ENCODE measurements at places on chromosomes 3 and 15.
A peak's percentile ranks its signal among the peaks of the same experiment; 100 is the strongest.

DNA sequence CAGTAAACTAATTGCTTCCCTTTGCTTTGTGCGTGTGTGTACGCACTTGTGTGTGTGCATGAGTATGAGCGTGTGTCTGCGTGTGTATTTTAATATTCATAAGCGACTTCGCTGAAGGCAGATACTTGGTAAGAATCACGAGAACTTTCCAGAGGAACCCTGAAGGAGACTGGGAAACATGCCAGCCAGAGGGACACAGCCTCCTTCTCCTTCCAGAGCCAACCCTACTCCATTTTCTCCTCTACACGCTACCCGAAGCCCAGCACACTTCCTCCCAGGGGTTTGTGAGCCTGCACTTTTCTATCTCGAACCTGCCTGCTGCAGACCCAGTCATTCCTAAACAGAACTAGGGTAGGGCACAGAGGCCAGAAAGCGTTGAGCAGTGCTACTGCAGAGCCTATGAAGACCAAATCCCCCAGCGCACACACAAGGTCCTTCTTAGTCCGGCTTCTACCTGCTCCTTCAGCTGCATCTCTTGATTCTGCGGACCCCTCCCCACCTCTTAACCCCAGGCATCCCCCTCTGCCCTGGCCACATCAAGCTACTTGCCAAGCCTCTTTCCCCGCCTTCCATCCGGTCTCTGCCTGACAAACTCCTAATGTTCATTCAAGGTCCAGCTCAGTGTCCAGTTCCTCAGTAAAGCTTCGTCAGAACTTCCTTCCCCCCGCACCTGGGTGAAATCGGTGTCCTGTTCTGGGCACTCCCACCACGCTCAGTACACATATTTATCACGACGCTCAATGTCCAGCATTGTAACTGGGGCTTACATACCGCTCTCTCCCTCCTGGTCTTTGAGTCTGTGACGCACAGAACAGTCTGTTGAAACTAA, 191.8 kb downstream of the FAM43A start:
- DNase-seq = no peak

GRCh38 chr15:95261546-95261945, 1030.2 kb downstream of the MCTP2 start:
- DNase-seq = no peak

DNA sequence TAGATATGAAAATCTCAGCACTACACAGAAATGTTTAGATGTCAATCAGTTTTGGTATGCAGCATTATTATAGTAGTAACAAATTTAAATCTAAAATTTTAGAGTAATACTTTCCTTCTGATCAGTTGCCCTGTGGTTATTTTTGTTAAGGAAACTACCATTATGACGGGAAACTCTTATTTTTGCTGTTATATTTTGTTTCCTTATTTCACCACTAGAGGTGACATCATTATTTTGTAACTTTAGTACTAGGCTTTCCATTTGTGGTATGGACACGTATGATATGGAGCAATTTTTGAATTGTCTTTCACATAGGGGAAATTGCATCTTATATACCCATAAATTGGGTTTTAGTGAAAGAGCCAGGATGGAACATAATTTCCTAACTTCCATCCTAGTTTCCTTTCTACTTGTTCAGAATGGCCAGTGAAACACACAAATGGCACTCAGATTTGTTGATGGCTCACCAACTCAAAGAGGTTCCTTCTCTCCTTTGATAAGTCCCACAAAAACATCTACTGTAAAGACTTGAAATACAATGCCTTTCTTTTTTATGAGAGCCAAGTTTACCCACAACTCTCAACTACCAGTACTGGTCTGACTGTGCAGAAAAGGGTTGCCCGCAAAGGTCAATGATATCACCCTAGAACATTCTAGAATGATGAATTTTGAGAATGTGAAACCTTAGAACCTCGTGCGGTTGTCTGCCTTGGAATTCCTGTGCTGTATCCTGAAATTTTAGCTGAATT, 19.4 kb upstream of the PPP4R2 start:
- peak; percentile 49 for DNase-seq

- DNase-seq = no peak
Measured at GRCh38 chr15:48486228-48486627, 155.0 kb downstream of the DUT start.

GRCh38 chr3:177300842-177301241, 103.6 kb upstream of the TBL1XR1 start:
- DNase-seq = no peak

DNA sequence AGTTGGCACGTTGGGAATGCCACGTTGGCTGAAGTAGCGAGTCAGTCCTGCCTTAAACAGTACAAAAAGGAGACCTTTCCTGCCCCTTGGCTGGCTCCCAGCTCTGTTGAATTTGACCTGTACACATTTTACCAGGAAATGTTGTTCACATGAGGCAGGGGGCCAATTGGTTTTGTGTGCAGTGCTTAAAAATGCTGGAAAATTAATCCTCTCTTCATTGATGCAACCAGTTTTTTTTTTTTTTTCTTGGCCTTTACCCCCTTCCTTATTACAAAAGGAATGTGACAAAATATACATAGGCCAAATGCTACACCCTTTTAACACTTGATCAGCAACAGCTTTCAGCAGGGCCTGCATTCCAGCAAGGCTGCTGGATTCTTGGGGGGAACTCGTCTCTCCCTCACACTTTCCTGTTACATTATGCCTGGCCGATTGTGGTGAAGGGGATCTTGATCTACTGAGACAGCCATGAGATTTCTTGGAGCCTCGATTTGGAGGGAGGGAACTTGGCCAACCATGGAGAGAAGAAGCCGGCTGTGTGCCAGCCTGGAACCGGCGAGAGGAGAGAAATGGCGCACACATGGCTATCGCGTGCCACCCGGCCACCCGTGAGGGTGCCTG, 93.1 kb downstream of the DNASE1L3 start:
- no peak for DNase-seq

DNA sequence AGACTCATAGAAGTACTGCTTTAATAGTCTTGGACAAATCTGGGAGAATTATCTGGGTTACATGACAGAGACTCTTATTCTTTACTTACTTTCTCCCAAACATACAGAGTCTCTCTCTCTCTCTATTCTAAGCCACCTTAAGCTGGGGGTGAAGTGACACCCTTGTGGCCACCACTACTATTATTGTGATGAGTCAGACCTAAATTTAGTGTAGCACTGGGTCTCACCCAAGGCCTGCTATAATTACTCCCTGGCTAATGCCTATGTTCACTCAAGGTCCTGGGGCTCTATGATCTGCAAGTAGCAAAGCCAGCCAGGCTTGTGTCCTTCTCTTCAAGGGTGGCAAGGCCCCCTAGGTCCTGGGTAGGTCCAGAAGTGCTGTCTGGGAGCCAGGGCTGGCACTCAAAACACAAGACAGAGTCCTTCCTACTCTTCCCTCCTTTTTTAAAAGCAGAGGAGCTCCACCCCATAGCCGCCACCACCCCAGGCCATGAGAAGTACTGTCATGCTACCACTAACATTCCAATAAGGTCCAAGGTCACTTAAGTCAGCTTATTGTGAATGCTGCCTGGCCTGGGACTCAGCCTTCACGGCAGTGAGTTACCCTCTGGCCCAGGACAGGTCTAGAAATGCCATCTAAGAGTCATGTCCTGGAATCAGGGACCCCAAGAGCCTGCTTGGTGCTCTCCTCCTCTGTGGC, 183.6 kb downstream of the POLQ start:
- DNase-seq = no peak

DNA sequence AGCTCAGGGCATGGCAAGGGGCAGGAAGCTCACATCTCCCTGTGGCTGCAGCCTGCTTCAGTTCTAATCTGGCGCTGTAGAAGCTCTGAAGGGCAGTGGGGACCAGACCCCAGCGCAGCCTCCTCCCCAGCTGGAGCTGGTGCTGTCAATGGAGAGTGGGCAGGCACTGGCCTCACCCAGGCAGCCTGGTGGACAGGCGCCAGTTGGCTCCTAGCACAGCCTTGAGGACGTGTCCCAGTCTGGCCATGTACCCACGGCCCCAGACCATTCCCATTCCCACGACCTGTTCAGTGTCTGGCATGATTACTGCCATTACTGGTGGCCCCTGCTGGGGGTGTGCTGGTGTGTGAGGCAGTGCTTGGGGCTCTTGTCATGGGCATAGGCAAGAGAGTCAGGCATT, 16.3 kb downstream of the TYRO3 start:
- DNase-seq = no peak

DNA sequence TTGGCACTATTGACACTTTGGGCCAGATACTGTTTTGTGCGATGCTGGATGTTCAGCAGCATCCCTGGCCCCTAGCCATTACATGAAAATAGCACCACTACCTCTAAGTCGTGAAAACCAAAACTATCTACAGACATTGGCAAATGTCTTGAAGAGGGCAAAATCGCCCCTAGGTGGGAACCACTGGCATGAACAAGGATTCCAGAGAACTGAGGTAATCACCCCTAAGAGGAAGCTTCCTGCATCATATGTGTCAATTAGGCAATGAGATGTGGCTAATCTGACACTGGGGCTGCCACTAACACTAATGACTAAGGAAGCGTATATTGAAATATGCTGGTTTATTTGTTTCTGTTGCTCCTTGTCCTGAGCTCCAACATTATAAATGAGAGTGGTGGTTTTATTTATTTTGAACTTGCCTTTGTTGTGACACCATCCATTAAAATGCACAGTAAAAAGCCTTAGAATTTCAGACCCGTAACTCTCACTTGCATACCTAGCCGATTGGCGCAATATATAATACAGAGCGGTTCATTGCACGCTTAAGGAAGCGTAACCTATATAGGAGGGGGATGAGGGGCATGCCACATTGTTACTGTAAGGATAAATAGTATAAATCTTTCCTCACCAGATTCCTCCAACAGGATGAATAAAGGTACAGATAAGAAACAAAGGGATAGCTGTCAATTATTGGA, 299.8 kb upstream of the CNTN4 start:
- no peak for DNase-seq

DNA sequence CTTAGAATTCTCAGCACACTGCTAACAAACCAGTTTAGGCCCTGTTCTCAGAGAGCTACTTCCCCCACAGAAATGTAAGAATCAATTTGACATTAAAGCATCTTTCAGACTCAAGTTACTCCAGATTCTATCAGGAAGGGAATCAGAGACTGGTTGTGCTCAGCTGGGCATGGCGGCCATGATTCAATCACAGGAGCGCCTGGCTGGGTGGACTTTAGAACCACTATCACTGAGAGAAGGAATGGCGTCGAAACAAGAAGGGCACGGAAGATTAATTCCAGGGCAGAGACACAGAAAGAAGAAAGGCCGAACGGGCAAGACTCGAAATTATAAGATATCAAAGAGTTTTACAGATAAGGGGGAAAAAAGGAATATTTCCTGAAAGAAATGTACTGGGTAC, 6.2 kb downstream of the TNIK start:
- no peak for DNase-seq

DNA sequence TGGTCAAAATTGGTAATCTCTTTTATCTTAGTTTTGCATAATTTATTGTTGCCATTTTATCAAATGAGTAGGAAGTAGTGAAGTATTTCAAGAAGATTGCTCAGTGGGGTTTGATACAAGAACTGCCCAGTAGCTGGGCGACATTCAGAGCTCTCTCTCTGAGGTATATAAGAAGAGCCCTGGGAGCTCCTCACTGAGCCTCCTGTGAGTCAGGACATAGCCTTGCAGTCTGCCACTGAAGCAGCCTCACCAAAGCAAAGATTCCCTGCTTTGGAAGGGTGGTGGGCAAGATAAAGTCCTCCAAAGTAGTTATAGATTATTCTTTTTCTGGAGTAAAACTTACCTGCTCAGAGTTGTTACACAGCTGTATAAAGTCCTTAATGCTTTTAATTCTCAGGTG, 26.1 kb downstream of the SKIL start:
- no peak for DNase-seq

DNA sequence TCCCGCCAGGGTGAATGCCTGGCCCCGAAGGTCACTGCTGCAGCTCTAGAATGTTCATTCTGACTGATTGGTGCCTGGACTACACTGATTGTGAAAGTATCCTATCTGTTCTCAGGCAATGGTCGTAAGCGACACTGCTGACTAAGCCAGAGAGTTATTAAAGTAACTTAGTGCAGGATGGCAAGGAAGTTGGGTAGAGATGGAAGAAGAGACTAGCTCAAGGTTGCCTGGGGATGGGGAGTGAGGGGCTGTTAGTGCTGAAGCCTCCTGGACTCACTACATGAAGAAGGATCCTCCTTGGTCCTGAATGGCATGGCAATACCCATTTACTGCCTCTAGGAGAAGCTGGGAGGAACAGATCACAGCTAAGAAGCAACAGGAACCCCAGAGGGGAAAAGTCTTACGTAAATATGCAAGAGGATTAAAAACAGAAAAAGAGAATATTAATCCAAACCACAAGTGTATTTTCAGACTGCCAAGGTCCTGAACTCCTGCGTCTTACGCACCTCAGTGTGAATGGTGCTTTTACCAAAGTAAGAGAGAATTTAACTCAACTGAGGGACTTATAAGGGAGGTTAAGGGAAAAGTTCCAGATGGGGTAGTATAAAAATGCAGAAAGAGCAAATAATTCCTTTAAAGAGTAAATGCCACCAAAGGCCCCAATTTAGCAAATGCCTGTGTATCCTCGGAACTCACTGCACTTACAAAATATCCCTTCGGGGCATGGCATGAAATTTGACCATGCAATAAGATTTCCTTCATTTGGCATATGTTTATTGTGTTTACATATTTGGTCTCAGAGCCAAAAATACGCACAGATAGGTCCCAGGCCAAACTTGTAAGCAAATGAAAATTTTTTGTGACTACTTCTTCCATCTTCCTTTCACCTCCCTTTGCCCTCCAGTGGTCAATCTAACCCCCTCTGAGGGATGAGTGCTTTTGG, 64.0 kb upstream of the DGKG start:
- no peak for DNase-seq

DNA sequence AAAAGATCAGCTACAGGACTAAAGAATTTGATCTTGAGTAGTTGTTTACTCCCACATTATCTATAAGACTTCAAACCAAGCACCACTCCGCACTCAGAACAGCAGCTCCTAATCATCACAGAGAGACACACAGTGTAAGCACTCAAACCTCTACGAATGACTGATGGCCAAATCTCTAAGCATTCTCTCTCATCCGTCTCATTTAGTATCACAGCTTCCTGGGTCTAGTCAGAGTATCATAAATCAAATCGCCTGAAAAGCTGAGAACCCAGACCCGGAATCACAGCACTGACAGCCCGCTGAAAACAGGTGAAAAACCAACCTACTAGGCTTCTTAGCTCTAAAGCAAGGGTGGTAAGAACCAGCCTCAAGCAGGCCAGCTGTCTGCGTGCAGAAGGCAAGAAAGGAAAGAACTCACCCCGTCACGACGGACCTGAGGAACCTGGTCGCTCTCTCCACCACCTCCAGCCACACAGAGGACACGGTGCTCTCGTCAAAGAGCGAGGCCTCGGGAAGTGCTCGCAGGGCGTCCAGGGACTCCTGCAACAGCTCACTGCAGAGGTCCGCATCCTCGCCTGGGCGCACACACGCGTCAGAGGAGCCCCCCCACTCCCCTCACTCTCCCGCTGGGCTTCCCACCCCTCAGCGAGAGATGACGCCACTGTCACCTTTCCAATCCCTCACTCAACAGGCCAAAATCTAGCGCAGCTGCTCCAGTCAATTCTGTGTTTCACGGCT, 47.9 kb downstream of the HERC2 start:
- DNase-seq = no peak
